ENCODE measurements at places on chromosomes 7 and 10.

DNA sequence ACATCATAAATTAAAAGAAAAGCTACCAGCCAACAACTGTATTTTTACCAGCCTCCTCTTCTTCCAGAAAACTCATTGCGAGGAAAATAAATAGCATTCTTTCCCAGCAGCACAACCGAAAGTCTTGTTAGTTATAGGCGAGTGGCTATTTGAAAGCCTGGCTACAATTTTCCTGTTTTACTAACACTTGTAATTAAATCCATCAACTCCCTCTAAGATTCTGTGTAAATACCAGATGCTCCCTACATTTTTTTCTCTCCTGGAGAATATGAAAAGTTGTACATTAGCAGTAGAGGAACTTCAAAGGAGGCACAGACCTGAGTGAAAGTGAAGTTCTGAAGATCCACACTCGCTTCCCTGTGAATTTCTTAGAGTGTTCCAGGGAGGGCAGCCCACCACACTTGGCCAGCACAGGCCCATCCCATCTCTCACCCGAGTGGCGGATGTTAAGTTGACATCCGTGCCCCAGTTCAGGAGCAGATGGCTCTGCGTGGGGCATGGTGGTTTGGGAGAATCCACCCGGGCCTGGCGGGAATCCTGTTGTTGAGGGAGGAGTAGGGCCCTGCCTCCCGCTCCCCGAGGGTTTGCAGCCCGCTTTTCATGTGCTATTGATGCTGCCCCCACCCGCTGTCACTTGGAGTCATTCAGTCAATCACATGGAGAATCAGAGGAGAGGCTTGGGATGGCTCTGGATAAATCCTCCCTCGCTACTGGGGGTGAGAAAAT, 451.0 kb upstream of the GALNT17 start:
- no peak for DNase-seq

- no peak for DNase-seq
Measured at GRCh38 chr10:109866168-109866994, 56.9 kb downstream of the XPNPEP1 start.

DNA sequence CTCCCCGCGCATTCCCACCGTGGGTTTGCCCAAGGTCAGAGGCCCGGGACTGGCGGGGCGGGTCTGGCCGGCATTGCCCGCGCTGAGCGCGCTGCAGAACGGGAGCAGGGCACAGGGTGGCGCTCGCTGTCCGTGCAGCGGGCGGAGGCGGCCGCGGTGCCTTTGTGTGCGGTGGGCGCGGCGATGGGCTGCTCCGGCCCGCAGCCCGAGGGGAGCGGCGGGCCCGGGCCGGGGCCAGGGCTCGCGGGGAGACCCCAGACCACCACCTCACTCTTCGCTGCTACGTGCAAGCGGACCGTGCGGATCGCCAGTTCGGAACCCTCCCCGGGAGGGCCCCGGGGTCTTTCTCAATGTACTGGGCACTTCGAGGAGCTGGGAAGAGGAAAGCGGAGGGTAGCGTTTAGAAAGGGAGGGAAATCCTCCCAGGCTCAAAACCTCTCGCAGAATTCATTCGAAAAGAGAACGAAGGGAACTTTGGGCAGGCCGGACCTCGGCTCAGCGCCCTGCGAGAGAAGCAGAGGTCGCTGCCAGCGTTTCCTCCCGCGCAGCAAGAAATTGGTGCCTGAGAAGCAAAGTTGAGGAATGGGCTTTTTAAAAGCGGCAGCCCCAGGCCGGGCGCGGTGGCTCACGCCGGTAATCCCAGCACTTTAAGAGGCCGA, 8.5 kb downstream of the SP8 start:
- no peak for DNase-seq

DNA sequence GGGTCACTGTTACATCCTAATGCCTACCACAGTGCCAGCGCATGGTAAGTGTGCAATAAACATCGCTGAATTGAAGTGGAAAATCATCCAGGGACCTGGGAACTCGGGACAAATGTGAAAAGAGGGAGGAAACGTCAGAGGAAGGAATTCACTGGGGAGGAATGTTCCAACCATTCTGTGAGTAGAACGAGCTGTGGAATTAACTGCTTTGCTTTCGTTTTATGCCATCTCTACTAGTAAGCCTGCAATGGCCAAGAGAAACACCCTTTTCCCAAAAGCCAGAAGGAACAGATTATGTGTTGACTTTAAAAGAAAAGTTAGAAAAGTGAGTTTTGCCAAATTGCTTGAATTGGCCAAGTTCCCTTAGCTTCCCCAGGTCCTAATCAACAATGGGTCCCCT, 1044.9 kb downstream of the TYW1 start:
- DNase-seq: no peak

DNA sequence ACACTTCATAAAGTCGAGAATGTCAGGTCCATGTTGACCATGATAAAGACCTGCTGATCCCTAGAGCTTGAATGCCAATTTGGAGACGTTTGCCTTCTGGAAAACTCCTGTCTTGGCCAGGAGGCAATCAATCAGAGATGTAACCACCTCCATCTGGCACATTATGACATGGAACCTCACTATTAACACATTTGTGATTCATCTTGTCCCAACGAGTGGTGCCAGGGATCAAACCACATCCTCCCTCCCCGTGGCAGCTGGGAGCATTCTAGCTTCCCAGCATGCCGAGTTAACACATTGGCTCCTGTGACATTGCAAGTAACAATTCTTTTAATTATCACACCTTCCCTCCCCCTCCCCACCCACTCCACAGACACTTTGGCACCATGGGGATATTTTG, 84.0 kb upstream of the PPP1R17 start:
- no peak for DNase-seq

DNA sequence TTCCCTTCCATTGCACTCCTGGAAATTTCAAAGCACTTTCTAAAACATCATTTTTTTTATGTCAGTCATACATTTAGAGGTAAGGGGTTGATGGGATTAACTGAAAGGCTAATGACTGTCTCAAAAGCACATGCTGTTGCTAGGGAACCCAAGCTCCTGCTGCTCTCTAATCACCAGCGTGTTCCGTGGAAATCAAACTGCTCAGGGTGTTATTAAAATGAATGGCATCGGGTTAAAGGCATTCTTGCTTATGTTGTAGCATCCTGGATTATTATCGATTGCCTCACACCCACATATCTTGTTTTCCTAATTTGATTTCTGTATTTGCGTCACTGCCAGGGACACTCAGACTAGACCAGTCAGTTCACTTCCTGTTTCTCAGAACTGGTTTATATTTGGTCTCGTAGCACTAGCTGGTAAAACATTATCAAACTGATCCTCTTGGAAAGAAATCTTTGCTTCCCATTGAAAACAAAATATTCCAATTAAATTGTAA, 216.5 kb upstream of the MKLN1 start:
- DNase-seq: no peak

Measured in SIG-M5 (cell line).